Sciatic nerve (tissue), 2 donors: ENCODE measurements at places on chromosomes 12 and 14.

DNA sequence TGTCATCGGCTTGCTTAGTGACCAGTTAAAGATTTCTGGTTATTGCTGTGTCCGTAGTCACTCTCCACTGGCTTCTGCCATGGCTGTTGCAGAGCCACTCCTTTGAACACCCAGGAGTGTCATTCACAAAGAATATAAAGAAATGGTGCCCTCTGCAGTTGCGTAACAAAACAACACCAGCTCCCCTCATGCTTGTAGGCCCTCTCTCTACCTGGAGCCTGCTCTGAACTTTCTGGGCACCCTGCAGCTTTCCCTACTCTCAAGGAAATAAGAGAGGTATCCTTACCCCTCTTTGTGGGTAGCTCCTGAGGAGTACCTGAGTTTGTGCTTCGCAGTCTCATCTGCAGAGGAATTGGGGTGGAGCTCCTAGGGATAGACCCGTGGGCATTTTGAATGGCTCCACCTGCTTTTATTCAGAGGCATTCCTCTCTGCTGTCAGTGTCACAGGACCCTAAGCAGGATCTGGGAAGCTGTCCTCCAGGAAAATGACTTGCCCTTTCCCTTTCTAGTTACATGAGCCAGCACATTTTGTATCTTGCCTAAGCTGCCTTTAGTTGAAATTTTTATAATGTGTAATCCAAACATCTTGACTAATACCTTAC is 97.2 kb upstream of the TMEM260 start:
- no peak for DNase-seq

DNA sequence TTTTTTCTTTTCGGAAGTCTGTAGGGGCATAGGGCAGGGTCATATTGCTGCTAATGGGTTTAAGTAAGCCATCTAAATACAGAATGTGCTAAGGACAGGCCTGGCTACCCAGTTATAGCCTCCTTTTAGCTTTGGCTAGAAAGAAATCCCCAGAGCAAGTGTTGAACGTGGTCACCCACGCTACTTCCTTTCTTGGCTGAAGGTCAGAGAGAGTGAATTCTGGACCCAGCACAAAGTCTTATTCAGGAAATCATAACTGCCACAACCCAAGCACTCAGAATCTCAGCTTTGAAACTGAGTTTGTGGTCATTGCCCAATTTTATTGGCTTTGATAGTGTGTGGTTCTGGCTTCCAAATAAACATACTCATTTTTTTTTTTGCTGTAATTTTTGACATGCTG is 542.1 kb upstream of the ATP2B1 start:
- no peak for DNase-seq

- DNase-seq: no peak
Measured at GRCh38 chr14:21106176-21106497, 5.3 kb downstream of the TMEM253 start.

GRCh38 chr12:89464974-89465592 is 59.5 kb downstream of the GALNT4 start:
- no peak for DNase-seq

GRCh38 chr14:96658611-96659010 is 138.6 kb upstream of the VRK1 start:
- no peak for DNase-seq

DNA sequence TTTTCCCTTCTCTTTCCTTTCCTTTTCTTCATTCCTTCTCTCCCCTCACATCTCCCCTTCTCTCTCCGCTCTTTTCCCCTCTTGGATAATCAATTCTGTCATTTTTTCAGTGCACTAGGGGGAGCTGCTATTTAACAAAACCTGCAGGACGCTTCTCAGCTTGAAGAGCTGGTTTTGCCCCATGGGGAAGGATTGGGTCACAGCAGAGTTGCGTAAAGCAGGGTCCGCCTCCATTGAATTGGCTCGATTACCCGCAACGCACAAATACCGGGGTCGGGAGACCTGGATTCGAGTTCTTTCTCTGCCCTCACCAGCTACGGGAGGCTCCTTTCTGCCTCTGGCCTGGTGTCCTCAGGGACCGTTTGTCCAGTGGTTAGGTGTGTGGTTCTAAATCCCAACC is 42.1 kb upstream of the CHGA start:
- DNase-seq: no peak

- peak; percentile 92 for DNase-seq
Measured at GRCh38 chr14:91173221-91173670, 59.4 kb downstream of the DGLUCY start.

DNA sequence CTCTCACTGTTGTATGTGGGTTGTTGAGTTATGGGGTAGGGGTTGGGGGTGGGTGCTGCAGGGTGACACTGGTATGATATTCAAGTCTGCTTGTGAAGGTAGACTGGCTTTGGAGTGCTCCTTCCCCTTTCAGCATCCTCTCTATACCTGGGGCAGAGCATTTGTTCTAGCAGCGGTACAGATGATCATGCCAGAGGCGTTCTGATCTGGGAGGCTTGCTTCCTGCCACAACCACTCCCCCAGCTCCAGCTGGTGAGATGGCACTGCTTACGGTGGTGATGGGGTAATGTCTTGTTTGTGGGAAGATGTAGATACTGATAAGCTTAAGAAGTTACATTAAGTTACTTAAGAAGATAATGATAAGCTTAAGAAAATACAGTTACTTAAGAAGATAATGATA is 131.8 kb downstream of the ERC1 start:
- DNase-seq: no peak

DNA sequence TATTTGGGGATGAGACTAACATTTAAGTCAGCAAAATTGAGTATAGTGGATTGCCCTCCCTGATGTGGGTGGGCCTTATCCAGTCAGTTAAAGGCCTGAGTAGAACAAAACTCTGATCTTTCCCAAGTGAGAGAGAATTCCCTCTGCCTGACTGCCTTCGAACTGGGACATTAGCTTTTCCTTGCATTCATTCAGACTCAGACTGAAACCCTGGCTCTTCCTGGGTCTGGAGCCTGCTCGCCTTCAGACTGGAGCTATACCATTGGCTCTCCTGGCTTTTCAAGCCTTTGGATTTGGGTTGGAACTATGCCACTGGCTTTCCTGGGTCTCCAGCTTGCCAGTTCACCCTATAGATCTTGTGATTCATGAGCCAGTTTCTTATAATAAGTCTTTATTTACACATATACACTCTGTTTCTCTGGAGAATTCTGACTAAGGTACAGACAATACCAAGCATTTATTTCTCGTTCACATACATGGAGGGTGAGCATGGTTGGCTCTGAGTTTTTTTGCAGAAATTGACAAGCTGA is 296.5 kb downstream of the ERC1 start:
- no peak for DNase-seq

- no peak for DNase-seq
Measured at GRCh38 chr12:109818905-109819500, 14.2 kb downstream of the TRPV4 start.

DNA sequence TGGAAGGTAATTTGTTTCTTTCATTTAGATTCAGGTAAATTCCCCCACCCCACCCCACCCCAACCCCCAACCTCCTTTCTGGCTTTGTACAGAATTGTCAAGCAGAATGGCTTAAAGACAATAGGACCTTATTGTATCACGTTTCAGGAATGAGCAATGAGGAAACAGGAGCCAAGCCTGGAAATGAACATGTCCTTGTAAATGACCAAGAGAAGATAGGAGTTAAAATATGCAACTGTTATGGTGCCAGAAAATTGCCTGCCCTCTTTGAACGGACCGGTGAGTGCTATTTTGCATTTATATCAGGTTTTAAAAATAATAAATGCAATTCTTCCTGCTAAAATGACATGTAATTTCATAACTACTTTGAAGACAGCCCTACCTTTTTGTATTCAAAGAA is 141.6 kb upstream of the PELI2 start:
- no peak for DNase-seq

GRCh38 chr12:52710730-52711129 is 7.4 kb upstream of the KRT77 start:
- no peak for DNase-seq

GRCh38 chr12:100646896-100647295 is 73.4 kb downstream of the GAS2L3 start:
- DNase-seq: no peak

GRCh38 chr12:65656156-65656882 is 168.0 kb upstream of the HMGA2 start:
- DNase-seq: no peak

GRCh38 chr14:45610318-45610717 is 357.3 kb upstream of the MIS18BP1 start:
- DNase-seq: no peak

DNA sequence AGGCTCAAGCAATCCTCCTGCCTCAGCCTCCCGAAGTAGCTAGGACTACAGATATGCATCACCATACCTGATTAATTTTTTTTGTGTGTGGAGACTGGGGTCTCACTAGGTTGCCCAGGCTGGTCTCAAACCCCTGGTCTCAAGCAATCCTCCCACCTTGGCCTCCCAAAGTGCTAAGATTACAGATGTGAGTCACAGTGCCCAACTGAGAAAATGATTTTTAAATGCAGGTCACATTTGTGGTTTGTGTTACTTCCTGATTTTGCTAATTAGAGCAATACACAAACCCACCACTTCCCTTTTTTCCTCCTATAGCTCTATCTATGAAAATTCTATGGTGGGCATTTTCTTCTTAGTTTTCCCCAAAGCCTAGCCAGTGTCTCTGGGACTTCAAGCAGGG is 45.5 kb upstream of the TMEM263 start:
- no peak for DNase-seq

GRCh38 chr14:55274751-55275150 is 3.5 kb downstream of the FBXO34 start:
- DNase-seq: no peak

DNA sequence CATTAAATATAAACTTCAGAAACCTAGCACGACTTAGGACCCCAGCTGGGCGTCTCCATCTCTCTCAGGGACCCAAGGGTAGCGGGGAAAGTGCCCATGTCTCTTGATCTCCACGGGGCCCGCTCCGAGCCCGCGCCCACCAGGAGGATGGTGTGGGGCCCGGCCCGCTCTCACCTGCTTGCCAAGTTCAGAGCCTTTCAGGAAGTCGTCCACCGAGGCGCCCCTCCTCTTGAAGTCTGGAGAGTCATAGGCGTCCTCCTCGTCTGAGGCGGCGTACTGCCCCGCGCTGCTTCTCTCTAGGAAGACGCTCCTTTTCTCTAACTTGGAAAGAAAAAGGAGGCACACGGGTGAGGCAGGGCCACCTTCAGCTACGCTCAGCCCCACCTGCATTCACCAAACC is 96.9 kb downstream of the PIWIL1 start:
- peak; percentile 42 for DNase-seq

- no peak for DNase-seq
Measured at GRCh38 chr12:2092890-2093289, 40.1 kb downstream of the CACNA1C start.

DNA sequence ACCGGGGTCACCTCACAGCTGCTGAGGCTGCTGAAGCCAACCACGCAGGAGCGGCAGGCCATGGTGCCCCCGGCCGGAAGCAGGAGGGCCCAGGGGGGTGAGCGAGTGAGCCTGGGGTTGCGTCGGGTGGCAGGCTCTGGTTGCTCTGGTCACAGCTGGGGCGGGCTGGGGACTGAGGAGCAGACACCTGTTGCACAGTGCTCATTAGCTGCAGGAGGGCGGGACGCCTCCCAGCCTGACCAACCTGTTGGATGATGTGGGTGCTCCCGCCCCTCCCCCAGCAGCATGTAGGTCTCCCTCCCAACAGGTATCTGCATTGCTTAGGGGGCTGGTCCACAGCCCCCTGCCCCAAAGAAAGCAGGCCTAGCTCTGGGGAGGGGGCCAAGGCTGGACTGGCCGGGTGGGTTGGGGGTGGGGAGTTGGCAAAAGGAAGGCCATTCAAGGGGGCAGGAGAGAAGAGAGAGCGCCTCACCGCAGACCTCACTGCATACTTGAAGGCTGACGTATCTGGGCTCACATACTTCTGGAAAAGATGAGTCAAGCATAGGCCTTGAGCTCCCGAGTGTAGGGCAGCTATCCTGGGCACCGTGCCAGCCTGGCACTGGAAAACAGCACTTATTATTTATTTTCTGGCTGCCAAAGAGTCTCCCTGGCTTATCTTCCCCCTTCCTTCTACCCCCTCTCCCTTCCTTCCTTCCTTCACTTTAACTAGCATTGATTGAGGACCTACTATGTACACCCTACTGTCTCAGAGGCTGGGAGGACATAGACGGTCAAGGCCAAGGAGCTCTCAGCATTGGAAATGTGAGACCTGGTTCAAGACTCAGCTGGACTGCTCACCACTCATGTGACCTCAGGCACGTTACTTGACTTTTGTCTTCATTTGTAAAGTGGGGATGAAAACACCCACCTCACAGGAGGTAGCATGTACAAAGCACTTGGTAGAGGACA is at the start of gene KRT80:
Gene KRT80 (minus strand): TSS at position 174 of the 951 bp plus-strand sequence. CDS start 112 bp downstream, at position 62.
- DNase-seq: peak; percentile 88

GRCh38 chr12:120818416-120818815 is 85.7 kb downstream of the SPPL3 start:
- no peak for DNase-seq

GRCh38 chr12:41515953-41516352 is 327.8 kb downstream of the PDZRN4 start:
- no peak for DNase-seq

- no peak for DNase-seq
Measured at GRCh38 chr14:61898568-61898967, 136.3 kb downstream of the SNAPC1 start.

- no peak for DNase-seq
Measured at GRCh38 chr14:79044894-79045624, 874.9 kb downstream of the NRXN3 start.

GRCh38 chr14:100701314-100701713 is 25.4 kb upstream of the DLK1 start:
- DNase-seq: no peak

GRCh38 chr12:52349196-52349595 is 18.1 kb downstream of the KRT85 start:
- DNase-seq: no peak

GRCh38 chr12:43550831-43551271 is 1.2 kb downstream of the ADAMTS20 start:
- DNase-seq: no peak

DNA sequence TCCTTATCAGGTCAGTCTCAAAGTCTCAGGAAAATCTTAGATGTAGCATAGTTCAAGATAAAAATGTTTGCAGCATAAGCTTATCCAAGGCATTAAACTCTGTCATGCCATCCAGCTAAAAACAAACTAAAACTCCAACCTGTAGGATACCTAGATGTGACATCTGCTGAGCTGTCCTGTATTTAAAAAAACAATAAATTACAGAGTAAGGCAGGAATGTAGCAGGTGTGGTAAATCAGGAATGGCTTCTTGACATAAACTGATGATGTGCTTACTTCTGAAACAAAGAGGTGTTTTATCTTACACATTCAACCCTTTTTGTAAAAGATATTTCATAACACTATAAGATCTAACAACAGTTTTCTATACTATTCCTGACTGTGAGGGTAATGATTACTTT is 30.6 kb upstream of the DLGAP5 start:
- no peak for DNase-seq

- DNase-seq: no peak
Measured at GRCh38 chr12:124738636-124739467, 124.8 kb downstream of the SCARB1 start.
